HEK293T (cell line): ENCODE measurements at places on chromosomes 3 and 15.

DNA sequence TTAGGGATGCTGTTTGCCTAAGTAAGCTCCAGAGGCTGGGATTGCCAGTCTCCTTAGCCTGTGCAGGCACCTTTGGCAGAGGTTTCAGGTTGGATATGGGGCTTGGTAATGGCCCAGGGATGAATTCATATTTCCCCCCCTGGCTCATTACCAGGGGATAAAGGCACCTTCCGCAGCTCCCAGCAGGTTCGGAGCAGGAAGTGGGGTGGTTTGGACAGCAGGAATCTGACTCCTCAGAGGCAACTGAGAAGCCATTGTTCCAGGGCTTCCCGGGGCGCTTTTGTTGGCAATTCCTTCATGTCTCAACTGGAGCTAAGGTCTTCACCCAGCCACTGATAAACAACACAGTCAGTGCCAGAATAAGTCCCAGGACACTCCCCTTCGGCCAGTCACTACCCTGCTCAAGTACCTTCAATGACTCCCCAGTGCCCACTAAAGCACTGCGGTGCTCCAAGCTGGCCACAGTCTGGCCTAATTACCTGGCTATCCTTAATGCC lies 85.3 kb upstream of the SLC6A6 start:
- no peak for DNase-seq

DNA sequence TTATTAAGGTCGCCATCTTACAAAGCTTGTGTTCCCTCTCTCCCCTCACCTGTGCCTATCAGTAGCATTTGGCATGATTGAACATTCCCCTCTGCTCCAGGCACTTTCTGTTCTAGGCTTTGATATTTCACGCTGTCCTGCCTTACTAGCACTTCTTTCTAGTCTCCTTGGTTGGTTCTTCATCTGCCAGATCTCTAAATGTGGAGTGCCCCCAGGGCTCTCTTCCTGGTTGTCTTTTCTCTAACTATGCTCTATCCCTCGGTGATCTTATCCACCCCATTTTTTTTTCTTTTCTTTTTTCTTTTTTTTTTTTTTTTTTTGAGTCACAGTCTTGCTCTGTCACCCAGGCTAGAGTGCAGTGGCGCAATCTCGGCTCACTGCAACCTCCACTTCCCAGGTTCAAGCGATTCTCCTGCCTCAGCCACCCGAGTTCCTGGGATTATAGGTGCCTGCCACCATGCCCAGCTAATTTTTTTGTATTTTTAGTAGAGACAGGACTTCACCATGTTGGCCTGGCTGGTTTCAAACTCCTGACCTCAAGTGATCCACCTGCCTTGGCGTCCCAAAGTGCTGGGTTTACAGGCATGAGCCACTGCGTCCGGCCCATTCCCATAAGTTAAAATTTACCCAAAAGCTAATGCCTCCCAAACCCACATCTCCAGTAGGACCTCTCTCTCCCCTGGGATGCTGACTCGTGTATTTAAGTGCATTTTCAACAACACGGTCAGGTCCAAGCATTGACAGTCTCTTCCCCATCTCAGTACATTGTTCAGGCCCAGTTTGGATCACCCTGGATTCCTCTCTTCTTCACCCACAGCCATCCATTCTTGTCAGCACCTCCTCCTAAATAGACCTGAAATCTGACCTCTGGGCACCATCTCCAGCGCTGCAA lies 5.2 kb downstream of the NUSAP1 start:
- DNase-seq: no peak

- no peak for DNase-seq
These were observed 272.4 kb downstream of the FOXP1 start for GRCh38 chr3:71310980-71311660.

- DNase-seq: no peak
These were observed 54.6 kb downstream of the CCR3 start for GRCh38 chr3:46296826-46297225.

GRCh38 chr3:108131475-108132134 lies 40.8 kb upstream of the CD47 start:
- no peak for DNase-seq

DNA sequence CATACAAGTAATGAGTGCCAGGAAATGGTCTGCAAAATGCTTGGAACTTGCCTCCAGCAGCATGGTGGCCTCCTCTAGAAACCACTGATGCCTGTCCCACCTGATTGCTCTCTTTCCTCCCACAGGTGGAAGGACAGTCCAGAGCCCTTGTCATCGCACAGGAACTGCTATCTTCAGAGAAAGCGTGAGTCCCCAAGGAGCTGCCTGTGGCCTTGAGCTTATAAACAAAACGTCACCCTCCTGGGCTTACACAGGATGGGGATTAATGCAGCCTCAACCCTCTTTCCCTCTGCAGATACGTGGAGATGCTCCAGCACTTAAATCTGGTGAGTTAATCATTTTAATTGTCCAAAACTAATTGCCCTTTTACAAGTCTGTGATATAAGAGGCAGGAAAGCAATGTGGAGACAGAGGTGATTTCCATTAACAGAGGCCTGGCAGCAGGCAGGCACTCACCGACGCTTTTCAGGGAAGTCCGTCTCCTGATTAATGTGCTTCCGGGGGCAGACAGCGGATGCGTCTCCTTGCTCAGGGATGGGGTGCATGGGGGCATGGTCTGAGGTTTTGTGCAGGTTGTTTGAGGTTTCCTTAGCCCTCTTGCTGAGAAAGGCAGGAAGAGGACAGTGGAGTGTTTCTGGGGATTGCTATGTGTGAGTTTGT lies 61.8 kb downstream of the FGD5 start:
- DNase-seq: no peak

DNA sequence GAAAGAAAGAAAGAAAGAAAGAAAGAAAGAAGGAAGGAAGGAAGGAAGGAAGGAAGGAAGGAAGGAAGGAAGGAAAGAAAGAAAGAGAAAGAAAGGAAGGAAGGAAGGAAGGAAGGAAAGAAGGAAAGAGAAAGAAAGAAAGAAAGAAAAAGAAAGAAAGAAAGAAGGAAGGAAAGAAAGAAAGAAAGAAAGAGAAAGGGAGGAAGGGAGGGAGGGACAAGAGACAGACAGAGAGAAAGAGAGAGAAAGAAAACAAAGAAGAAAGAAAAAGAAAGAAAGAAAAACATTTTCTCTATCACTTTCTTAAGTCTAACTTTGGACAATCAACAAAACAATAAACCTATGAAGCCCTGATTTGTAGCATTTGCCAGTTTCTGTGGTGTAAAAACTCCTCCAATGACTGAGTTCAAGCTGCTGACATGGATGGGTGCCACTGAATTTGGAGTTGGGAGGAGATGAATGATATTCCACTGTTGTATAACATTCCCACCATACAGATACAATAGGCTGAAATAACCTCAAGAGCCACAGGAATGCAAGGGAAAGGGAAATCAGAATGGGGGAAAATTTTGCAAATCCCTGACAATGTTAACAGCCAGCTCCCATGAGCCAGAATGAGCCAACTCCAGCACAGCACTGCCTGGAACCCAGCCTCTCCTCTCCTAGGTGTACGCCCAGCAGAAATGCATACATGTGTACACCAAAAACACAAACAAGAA lies 15.0 kb upstream of the RTP3 start:
- no peak for DNase-seq

DNA sequence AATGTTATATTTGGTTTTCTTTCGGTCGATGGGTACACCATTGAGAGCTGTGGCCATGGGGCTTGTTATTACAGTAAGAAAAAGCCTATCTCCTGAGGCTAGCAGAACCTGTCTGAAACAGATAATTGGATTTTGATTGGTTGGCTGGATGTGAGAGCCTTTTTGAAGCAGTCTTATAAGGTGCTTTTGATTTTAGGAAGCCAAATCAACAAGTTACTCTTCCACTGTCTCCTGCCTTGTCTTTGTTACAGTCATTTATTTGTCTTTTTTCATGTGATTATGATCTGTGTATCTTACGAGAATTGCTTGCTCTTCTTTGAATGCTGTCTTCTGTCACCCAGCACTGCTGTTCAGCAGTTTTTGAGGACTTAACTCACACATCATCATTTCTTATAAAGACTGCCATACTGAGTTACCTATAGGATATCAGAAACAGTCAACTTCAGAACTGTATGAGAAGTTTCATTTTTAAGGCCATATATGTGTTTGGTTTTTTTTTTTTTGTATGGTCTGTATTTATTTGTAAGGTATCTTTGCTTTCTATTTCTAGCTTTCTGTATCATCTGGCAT lies 51.1 kb downstream of the MEF2A start:
- DNase-seq: no peak

GRCh38 chr3:149385617-149386298 lies 8.3 kb upstream of the TM4SF1 start:
- DNase-seq: no peak

GRCh38 chr15:52523192-52523591 lies 5.5 kb downstream of the MYO5A start:
- DNase-seq: no peak

GRCh38 chr3:27659279-27660021 lies 62.7 kb downstream of the EOMES start:
- peak; percentile 77 for DNase-seq

- DNase-seq: no peak
These were observed 68.7 kb downstream of the CHRD start for GRCh38 chr3:184448321-184449160.

DNA sequence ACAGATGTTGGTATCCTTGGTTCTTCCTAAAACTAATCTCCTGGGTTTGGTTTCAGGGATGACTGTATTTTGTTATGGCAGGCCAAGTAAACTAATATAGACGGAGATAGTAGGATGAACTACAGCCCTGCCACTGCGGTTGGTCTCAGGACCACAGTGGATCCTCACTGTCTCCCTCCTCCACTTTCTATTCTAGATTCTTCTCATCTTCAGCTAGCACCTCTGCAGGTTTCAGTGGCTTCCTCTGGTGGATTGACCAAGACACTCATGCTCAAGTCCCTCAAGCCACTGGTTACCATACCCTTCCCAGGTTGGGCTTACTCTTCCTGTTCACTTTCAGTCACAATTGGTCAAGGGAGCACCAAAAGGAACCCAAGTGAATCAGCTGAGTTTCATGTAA lies 71.1 kb upstream of the CLDN18 start:
- no peak for DNase-seq

DNA sequence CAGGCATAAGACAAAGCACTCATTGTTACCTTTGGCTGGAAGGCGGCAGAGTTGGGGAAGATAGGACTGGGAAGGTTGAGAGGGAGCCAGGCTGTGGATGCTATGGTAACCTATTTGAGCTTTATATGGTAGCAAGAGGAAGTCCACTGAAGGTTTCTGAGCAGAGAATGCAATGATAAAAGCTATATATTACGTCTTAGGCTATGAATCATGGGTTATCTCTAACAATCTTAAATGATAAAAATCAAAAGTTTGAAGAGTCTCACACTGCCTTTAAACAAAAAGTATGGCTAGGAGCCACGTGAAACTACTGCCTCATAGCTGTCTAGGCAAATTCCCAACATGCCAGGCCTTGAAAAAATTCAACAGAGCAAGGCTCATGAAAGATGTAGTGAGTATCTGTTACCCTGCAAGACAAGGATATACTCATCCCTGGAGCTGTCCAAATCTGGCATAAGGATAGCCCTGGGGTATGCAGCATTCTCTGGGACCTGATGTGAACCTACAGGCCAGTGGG lies 4.1 kb downstream of the P3H2 start:
- DNase-seq: no peak

DNA sequence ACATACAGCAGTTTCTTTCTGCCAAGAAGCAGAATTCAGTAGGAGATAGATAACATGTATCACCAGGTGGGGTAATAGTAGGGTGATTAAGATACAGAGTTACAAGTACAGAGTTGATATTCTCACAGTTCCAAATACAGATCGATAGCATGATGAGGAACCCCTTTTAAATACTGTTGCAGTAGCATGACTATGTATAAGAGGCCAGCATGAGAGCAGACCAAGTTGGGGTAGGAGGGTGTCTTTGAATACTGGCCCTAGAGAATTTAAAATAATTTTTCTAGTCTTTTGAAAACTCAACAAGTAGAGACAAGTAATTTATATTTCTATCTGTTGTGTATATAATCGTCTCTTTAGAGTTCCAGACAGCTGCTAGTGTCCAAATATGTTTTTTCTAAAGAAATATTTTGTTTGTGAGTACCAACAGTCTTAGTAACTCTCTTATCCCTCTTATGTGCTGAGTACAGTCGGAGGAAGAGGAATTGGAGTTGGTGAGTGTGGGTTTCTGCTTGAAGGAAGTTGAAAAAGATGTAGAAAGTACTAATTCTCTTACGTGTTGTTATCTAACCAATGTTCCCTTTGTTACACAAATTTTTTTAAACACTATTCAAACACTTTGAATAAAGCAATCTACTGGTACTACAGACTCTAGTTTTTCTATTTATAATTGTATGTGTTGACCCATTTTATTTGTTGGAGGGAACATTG lies 30.2 kb downstream of the LYSMD4 start:
- DNase-seq: no peak

GRCh38 chr15:85164841-85165466 lies 183.3 kb downstream of the PDE8A start:
- no peak for DNase-seq

DNA sequence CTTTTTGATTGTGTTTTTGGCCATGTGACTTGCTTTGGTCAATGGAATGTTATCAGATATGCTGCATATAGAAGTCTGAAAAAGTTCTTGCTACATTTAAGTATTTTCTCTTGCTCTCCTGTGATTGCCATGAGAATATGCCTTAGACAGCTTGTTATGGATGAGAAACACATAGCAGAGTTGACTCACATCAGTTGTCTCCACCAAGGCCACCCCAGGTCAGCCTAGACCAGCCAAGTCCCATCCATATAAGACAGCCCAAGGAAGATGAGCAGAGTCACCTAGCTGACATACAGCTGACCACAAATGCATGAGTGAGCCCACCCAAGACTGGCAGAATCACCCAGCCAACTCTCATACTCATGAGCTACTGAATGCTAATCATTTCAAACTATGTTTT lies 153.0 kb downstream of the THRB start:
- no peak for DNase-seq

DNA sequence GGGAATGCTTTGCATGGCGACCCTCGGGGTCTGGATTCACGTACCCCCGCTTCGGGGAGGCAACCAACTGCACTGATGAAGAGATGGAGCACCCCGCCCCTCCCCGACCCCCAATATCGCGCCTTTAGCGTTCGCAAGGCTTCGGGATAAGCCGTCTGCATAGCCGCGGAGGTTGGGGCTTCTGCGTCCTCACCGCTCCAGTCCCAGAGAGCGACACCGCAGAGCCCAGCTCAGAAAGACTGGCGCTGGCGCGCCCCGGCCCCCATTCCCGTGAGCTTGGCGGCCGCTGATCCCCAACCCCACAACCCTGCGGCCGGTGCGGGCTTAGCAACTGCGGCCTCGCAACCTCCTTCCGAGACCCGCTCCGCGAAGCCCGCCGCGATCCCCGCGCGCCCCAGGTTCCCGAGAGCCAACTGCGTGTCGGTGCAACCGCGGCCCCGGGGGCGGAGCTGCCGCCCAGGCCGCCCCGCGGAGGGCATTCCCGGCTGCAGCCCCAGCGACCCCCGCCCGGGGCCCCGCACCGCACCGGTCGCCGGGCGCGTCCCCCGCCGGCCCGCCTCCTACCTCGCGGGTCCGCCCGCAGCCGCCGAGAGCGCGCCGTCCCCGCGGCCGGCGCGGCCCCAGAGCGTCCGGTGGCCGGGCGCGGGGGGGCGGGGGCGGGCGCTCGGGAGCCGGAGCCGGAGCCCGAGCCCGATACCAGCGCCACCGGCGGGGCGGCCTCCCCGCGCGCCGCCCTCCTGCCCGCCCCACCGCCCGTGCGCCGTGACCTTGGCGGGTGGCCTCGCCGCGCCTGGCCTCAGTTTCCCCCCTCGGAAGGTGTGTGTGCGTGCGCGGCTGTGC lies 79.5 kb downstream of the IQSEC1 start:
- peak; percentile 44 for DNase-seq
